ENCODE measurements at places on chromosomes 5 and 9.

DNA sequence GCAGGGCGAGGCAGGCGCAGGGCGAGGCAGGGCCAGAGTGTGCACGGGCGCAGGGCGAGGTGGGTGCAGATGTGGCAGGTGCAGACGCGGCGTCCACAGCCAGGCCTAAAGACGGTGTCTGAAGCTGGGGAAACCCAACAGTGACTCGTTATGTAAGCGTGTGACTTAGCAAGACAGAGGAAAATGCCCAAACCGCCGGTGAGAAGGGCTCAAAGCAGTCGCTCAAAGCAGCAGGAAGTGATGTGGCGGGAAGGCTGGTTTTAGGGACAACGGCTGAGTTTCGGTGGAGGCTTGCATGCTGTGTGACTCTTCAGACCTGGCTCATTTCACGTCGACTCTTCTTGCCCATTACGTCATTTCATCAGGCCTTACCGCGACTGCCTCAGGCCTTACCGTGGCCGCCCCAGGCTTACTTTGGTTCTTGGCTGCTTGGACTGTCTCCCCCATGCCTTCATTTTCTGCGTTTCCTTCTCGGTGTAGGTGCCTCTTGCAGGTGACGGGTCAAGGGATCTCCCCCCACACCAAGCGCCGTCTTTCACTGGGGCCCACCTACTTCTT lies 50.5 kb upstream of the EXOC3 start:
- DNase-seq: no peak

GRCh38 chr5:176533894-176534611 lies 3.1 kb downstream of the RNF44 start:
- DNase-seq: no peak

GRCh38 chr9:87442451-87442850 lies 55.2 kb upstream of the DAPK1 start:
- no peak for DNase-seq

DNA sequence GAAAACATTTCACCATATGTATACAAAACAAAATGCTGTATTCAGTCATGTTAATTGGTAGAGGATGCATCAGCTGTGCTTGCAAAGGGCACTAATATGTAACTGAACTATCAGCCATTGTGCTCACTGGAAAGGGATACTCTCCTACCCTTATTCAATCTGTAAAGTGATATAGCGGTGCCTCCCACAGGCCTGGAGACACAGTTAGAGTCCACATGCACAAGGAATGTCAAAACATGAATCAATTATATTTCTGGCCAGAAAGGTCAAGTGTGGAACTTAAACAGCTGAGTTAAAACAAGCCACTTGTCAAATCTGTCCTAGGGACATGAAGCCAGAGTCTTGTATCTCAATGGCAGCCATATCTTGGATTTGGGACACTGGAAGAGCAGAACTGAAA lies 71.2 kb upstream of the IZUMO3 start:
- DNase-seq: no peak

DNA sequence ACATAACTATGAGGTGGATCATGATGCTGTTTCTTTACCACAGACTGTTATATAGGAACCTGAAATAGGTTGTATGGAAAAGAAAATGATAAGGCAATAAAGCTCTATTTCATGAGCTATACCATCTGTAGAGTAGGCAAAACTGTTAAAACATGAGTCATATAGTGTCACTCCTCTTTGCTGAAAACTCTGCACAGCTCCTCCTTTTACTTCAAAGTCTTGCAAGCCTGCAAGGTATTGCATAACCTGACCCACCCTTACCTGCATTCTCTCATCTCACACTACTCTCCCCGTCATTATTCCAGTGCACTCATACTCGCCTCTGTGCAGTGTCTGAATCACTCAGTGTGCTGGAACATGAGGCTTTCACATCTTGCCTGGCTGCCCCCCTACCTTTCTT lies 790.1 kb downstream of the EFNA5 start:
- DNase-seq: no peak

DNA sequence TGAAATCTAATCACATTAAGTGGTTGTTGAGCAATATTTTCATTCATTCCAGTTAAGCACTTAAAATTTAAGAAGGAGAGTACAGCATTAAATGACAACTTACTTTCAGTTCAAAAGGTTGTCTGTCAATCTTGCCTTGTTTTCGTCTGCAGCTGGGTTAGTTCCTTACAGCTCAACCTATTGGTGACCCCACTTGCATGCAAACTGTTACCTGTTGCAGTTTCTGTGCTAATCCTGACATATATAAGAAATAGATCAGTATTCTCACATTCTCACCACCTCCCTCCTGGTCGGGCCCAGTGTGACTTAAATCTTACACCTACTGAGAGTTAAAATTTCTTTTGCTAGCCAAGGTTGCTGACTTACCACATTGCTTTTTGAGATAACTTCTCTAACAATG lies 191.8 kb upstream of the SMC2 start:
- DNase-seq: no peak

GRCh38 chr5:149172261-149172660 lies 31.0 kb downstream of the ABLIM3 start:
- DNase-seq: no peak

- DNase-seq: no peak
Observed at GRCh38 chr5:54401515-54401914, 54.0 kb upstream of the HSPB3 start.

GRCh38 chr9:130846487-130847305 lies 11.6 kb downstream of the ABL1 start:
- no peak for DNase-seq

- no peak for DNase-seq
Observed at GRCh38 chr5:91386120-91386519, 3.0 kb upstream of the ARRDC3 start.

- no peak for DNase-seq
Observed at GRCh38 chr5:8953016-8953415, 592.9 kb downstream of the SEMA5A start.

DNA sequence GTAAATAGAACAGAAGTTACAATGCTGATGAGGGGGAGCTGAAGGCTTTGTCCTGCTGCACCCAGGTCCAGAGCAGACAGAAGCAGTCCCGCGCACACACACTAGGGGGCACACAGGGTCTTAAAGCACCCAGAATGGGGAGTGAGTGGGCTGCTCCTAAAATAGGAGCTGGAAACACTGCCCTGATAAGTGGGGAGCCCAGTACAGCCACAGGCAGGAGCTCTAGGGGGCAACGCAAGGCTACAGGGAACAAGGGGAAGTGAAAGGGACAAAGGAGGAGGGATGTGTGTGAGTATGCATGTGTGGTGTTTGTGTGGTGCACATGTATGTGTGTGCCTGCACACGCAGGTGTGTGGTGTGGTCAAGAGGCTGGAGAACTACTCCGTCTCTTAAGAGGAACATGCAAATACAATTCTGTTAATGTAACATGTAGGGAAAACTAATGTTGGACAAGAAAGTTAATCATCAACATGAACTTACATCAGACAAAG lies 191.5 kb downstream of the ROR2 start:
- no peak for DNase-seq

DNA sequence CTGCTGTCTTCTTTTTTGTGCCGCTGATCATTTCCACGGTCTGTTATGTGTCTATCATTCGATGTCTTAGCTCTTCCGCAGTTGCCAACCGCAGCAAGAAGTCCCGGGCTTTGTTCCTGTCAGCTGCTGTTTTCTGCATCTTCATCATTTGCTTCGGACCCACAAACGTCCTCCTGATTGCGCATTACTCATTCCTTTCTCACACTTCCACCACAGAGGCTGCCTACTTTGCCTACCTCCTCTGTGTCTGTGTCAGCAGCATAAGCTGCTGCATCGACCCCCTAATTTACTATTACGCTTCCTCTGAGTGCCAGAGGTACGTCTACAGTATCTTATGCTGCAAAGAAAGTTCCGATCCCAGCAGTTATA lies 17.1 kb downstream of the F2R start:
- DNase-seq: no peak

GRCh38 chr9:116154334-116154975 lies 864 bp downstream of the PAPPA start:
- no peak for DNase-seq

DNA sequence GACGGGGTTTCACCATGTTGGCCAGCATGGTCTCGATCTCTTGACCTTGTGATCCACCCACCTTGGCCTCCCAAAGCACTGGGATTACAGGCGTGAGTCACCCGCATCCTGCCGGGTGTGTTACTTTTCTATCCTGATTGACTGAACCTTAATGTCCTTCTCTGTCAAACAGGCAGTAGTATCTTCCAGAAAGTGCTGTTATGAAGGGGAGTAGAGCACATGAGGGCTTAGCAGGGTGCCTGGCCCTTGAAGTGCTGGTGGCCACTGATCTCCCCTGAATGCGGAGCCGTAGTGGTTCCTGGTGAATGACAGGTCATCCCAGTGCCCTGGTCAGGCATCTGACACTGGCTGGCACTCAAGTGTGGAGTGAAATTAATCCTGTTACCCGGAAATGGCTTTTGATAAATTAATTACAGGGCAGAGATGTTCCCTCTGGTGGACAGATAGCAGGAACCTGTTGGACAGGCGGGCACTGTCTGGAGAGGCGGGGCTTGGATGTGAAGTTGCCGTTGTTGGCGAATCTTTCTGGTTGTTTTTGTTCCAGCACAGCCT lies 28.4 kb downstream of the PRRC2B start:
- DNase-seq: no peak

DNA sequence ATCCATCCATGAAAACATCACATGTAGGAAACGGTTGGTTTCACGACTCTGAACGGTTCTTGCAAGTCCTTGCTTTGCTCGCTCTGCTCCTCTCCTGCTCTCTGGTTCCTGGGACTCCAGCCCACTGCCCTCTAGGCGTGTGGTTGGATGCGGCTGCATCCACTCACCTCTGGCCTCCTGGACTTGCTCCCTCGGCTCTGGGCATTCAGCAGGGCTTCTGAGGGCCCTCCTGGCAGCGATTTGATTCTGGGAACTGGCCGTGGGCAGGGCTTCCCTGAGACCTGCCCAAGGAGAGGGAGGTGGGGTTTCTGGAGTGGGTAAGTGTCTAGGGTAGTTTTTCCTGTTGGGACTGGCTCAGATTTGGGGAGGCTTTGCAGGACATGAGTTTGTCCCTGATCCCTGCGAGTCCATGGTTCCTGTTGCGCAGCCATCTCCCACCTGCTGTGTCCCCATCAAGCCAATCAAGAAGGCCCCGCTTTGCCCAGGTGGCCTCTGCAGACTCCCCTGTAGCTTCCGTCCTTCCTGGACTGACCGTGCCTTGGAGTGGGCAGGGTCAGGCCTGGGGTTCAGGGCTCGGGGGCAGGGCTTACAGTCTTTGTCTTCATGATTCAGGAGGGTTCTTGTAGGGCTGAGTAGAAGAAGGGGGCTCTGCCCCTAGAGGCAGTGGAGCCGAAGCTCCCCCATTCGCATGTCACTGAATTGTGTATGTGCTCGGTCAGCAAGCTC lies 192.3 kb downstream of the CACNA1B start:
- no peak for DNase-seq

DNA sequence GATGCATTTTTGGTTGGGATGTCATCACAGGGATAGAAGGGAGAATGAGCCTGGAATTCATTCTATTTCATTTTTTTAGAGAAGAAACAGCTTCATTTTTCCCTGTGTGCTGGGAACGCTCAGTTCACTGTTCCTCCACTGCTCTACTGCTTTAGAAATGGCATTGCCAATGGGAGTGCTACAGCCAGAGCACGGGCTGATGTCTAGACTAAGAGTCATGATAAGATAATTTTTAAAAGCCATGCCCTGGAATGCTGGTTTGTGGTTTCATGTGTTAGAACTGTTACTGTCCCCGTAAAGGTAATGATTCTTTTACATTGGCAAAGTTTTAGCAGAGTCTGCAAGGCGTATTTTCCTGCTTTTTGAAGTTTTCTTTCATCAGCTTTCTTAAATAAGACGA lies 119.6 kb downstream of the SEMA6A start:
- DNase-seq: no peak

- no peak for DNase-seq
Observed at GRCh38 chr5:109788596-109788995, 98.9 kb downstream of the MAN2A1 start.

GRCh38 chr9:85246541-85246940 lies 495.2 kb downstream of the AGTPBP1 start:
- no peak for DNase-seq

DNA sequence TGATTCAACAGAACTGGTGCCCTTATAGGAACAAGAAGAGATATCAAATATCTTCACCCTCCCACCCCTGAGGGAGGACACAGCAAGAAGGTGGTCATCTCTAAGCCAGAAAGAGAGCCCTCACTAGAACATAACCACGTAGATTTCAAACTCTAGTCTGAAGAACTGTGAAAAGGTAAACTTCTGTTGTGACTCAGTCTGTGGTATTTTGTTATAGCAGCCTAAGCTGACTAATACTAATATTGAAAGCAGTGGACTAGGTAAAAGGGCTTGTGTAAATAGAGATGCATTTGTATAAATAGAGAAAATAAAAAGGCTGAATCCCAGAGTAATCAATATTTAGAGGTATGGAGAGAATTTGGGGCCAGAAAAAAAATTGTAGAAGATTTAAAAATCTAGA lies 157.6 kb upstream of the CCNH start:
- no peak for DNase-seq

GRCh38 chr5:16551628-16552027 lies 65.2 kb downstream of the RETREG1 start:
- DNase-seq: no peak

DNA sequence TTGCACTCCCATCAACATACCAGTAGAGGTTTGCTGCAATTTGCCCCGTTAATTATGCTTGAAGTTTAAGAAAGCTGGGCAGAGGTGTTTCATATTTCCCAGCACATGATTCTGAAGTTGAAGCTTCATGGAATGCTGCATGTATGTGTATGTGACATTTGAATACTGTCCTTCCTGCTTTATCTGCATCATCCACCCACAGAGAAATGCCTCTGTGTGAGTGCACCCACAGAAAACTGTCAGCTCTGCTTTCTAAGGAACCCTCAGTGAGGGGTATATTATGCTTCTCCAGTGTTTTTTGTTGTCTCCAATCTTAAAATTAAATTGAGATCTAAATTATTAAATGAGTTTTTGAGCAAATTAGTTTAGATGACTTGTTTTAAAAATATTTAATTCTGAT lies 358.1 kb upstream of the PIK3R1 start:
- DNase-seq: no peak

GRCh38 chr5:93404246-93404645 lies 176.8 kb downstream of the NR2F1-AS1 start:
- no peak for DNase-seq

DNA sequence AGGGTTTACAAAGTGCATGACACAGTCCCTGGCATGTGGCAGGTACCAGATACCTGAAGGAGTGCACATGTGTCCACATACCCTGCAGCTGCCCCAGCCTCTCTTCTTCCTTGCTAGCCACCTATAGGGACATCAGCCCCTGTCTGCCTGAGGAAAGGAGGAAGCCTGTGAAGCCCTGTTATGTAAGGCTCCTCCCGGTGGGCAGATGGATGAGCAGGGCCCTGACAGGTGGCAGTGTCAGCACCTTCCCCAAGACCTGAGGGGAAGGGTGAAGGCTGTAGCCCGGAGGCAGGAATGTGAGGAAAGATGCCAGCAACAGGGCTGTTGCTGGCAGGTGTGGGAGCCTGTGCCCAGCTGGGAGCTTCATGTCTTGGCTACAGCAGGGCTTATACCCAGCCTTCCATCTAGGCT lies 21.7 kb downstream of the TCF7 start:
- no peak for DNase-seq

- no peak for DNase-seq
Observed at GRCh38 chr5:10481241-10481935, 39.7 kb downstream of the ROPN1L start.

Data from DMS79 treated with DMSO at 0.1 percent for 48 hours (cell line).